ENCODE measurements at places on chromosomes 11 and 22.

GRCh38 chr11:119282495-119282894 is 34.4 kb downstream of the MCAM start:
- no peak for DNase-seq

DNA sequence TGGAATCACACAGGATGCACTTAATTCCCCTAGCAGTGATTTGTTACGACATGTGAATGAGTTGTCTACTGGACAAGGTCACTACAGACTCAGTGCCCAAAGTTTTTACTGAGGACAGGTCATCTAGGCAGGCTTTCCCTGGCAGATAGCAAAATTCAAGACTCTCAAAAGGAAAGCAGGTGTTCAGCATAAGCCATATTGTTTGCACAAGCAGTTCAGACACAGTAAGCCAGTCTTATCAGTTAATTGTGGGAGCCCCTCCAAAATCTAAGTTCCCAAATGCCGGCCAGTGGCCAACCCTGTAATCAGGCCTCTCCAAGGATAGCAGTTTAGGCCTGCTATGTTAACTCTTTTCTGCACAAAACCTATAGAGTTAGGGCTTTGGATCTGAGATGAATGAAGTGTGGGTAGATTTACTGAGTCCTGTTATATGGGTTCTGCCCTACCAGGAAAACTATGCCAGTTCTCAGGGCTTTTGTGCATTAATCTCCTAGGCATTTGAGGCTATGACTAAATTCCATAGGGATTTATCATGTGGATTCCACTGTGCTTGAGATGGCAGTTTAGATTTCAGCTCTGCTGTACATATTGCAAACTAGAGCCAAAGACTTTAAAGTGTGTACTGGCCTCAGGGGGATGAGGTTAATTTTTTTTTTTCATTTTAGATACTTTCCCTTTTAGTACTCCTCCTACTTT is 4.8 kb upstream of the ARHGEF12 start:
- peak; percentile 81 for DNase-seq

DNA sequence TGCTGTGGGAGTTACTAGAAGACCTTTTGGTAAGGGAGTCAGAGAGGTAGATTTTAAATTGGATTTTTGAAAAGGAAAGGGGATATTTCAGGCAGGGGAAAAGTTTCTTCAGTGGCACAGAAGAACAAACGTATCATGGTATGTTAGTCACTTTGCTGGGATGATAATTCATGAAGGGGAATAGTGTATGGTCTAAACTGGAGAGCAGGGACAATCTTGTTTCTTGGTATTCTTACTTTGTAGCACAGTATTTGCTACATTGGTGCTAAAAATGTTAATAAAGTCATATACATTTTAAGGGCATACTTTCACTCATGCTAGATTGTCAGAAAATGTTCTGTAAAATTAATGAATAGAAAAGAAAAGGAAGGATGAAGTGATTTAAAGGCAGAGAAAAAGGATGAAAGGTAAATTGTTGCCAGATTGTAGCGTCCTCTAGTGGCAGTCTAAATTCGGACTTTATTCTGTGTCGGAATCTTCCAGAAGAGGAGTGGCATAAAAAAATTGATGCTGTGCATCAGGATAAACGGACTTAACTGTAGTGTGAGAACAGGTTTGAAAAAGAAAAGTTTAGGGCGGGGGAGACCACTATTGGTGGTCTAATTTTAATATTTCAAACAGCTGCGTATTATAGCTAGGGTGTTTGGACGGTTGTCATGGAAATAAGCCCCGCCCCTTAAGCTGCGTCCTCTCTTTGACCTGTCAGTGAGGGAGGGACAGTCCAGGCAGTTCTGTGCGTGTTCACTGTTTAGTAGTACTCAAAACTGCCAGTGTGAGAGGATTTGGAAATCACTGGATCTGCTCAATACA is at the start of gene BCO2:
Gene BCO2 (plus strand): TSS at position 724 of the 810 bp plus-strand sequence. CDS start 90 bp downstream, outside the sequence.
- DNase-seq: peak; percentile 73

DNA sequence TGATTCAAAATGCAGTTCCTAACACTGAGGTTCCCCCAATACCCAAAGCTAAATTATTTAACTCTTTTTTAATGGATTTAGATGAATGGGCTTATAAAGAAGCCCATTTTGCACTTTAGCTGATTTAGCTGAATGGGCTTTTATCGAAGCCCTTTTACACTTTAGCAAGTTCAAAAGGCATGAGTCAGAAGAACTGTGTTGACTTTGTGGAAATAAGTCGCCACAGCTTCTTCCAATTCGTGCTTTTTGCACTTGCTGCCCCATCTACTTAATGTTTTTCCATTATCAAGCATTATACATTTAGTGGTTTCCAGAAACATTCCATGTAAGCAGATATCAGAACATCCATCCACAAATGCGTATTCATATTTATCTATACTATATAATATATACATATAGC is 20.5 kb upstream of the GRIA4 start:
- DNase-seq: peak; percentile 13

- no peak for DNase-seq
Observed at GRCh38 chr22:46686221-46687047, 51.6 kb downstream of the CERK start.

DNA sequence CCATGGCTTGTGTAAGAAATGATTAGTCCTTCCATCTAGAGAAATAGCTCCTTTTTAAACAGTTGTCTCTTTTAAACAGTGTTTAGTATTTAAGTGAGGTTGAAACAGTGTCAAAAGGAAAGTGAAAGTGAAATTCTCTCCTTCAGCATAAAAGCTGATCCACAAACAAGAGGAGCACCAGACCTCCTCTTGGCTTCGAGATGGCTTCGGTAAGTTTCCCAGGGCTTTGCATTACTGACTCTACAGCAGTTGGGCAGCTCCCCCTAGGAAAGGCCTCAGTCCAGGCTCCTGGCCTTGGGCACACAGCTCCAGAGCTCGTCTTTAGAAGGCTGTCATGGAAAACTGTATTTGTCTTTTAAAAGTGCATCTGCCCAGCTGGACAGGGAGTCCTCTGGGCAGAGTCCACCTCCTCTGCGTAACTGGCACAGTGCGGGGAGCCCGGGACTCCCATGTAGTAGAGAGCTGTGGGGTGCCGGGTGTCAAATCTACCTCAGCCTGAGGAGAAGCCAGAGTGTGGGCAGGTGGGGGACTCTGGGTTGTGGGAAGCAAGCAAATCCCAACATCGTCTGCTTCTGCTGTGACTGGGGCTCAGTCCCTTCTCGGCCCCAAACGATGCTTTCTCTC is at the start of gene PLAAT4:
Gene PLAAT4 (plus strand): TSS at position 140 of the 624 bp plus-strand sequence. CDS start 61 bp downstream, at position 201.
- DNase-seq: peak; percentile 56

DNA sequence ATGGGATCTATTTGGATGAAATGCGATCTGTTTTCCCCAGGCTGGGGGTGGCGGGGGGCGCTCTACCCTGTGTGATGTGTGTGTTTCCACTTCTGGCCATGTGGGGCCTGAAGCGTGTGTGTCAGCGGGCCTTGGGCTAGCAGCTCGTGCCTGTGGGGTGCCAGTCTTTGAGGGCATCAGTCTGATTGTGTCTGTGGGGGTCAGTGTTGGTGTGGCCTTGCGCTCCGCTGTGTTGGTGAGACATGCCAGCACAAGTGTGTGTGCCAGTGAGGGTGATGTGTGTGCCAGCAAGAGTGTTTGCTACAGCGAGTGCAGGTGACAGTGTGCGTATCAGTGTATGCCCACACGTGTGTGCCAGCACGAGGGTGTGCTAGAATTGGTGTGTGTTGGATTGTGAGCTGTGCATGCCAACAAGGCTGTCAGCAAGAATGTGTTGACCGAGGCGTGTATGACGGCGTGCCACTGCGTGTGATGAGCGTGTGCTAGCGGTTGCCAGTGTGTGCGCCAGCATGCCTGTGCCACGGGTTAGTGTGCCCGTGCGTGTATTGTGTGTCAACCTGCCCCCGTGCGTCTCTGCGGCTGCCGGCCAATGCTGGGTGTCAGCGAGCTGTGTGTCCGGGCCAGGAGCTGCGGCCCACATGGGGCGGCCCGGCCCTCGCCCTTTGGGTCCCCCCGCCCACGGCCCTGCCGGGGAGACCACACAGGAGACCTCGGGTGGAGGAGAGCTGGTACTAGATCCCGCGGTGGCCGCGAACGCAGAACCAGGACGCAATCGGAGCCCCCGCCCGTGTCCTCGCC is 519 bp downstream of the ARRB1 start:
- no peak for DNase-seq
